Mesenchymal stem cell (in vitro differentiated cells and primary cell): ENCODE measurements at places on chromosomes 3 and 15.
A peak's percentile ranks its signal among the peaks of the same experiment; 100 is the strongest.

DNA sequence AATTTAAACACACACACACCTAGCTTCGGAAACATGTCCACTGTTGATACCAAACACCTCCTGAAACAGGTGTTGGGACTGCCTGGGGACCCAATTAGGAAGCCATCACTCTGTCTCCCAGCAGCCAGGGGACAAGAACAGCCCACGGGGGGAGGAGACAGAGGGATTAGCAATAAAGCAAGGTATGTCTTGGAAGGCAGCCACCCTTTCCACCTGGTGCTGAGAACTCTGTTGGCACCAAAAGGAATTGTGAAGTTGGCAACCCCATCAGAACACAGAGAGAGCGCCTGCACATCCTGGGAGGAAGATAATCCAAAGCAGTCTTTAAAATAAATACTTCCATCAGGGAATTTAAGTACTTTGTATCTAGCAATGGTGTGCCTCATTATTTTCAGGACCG is 111.0 kb downstream of the ADAMTS17 start:
- H3K36me3 ChIP-seq, result no peaks in the 10 kb centered on the region
- DNase-seq, result no peak
- H3K27ac ChIP-seq, result no peak overlapping the region
- H3K4me3 ChIP-seq, result no peak overlapping the region

GRCh38 chr3:141242377-141243092 is 10.9 kb downstream of the PXYLP1 start:
- no peak overlapping the region for H3K27ac ChIP-seq
- H3K4me3 ChIP-seq, result no peak overlapping the region
- DNase-seq, result no peak
- no peaks in the 10 kb centered on the region for H3K36me3 ChIP-seq
- no peaks in the 10 kb centered on the region for H3K27me3 ChIP-seq
- H3K4me1 ChIP-seq, result peaks cover 18% of the 10 kb centered on the region

DNA sequence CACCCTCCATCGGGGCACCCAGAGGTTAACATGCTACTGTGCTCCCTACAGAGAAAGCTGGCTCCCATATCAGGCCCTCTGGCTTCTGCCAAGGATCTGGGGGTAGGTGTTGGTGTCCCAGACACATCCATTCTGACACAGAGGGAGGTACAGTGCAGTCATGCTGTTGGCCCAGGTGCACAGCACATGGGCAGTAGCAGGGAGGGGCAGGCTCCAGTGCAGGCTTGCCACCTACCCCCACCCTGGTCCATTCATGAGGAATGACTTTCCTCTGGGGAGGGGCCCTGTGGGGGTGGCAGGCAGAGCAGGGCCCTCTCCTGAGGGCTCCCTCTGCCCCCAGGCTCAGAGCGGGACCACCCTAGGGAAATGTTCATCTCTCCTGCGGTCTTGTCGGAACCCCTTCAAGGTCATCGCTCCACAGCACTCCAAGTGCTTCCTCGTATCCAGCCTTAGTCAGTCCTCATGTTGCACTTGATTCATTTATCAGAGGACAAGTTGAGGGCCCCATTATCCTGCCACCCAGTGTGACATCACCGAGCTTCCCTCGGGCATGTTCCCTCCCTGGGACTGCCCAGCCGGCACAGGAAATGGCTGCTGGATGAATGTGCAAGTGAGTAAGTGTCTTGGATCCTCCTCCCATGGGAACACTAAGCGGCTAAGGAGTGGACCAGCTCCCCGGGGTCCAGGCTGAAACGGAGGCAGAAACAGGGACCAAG is 10.0 kb downstream of the DUSP7 start:
- H3K4me1 ChIP-seq, result peaks cover 52% of the 10 kb centered on the region
- H3K27me3 ChIP-seq, result no peaks in the 10 kb centered on the region
- peaks cover 28% of the 10 kb centered on the region for H3K36me3 ChIP-seq
- no peak overlapping the region for H3K4me3 ChIP-seq
- DNase-seq, result peak; percentile 99
- H3K27ac ChIP-seq, result peak overlapping the region; percentile 90

GRCh38 chr15:74438721-74439316 is 5.1 kb upstream of the SEMA7A start:
- peaks cover 16% of the 10 kb centered on the region for H3K4me1 ChIP-seq
- H3K27ac ChIP-seq, result no peak overlapping the region
- no peak overlapping the region for H3K4me3 ChIP-seq
- DNase-seq, result peak; percentile 69
- H3K27me3 ChIP-seq, result no peaks in the 10 kb centered on the region

DNA sequence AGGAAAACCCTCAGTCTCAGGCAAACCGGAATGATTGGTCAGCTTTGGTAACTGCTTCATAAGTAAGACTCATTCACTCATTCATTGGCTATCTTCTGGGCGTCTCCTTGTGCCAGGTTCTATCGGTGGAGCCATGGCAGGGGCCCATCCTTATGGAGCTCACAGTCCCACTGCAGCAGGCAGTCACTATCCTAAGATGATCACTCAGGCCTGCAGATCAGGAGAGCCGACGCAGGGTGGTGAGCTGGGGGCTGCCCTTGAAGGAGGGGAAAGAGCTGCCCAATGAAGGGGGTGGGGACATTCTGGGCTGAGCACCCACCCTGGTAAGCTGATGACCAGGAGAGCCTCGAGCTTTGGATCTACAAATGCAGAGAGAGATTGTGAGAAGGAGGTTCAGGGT is 20.5 kb upstream of the FGD5 start:
- H3K4me1 ChIP-seq, result no peaks in the 10 kb centered on the region
- peaks cover 56% of the 10 kb centered on the region for H3K27me3 ChIP-seq
- no peaks in the 10 kb centered on the region for H3K36me3 ChIP-seq
- no peak overlapping the region for H3K4me3 ChIP-seq
